ENCODE measurements at places on chromosomes 5 and 9.

DNA sequence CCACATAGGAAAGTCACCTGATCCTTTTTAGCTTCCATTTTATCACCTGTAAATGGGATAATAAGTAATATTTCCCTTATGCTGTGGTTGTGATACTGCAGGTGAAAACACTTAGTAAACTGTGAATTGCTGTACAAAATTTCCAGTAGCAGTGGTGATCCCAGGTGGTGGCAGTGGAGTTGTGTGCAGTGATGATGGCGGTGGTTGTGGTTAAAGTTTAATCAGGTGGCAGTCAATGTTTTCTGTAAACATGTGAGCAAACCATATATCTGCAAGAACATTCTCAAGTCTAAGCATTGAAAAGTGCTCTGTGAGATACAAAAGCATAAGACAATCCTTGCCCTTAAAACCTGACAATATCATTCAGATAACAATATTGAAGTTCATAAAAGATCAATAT, 480.2 kb downstream of the RASEF start:
- DNase-seq, result no peak

GRCh38 chr5:142412581-142412980, 87.8 kb upstream of the SPRY4 start:
- no peak for DNase-seq

- no peak for DNase-seq
Observed at GRCh38 chr5:139078345-139078744, 119.8 kb downstream of the SIL1 start.

- no peak for DNase-seq
Observed at GRCh38 chr9:134325096-134325812, 1.0 kb upstream of the RXRA start.

DNA sequence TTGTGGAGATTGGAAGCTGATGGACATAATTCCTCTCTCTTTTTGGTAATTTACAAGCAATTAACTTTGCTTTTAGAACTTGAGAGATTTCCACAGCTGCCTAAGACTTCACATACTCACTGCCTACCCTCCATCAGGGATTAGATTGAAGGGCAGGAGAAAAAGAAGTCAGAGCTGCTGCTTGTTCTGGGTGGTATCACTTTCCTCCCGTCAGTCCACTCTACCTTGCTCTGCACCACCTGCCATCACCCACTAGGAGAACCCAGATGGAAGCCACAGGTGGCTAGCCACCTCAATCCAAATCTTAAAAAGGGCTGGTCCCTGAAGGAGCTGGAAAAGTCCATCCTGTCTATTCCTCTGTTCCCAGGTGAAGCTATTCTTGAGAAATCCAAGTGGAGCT, 10.5 kb downstream of the IRF1 start:
- DNase-seq, result no peak

DNA sequence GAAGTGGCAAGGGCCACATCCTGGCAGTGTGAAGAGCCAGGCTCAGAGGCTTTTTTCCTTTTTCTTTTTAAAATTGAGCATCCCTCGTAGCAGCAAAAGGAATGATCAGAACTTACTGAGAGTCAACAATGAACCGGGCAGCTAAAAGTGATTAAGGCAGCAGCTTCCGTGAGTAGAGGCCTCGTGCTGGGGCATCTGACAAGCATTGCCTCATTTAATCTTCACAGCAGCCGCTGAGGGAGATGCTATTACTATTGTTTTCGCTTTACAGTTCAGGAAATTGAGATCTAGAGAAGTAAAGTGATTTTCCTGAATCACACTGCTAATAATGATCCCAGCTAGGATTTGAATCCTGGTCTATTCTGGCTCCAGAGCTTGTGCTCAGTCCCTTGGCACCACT, 30.7 kb upstream of the PTGS1 start:
- DNase-seq, result no peak

DNA sequence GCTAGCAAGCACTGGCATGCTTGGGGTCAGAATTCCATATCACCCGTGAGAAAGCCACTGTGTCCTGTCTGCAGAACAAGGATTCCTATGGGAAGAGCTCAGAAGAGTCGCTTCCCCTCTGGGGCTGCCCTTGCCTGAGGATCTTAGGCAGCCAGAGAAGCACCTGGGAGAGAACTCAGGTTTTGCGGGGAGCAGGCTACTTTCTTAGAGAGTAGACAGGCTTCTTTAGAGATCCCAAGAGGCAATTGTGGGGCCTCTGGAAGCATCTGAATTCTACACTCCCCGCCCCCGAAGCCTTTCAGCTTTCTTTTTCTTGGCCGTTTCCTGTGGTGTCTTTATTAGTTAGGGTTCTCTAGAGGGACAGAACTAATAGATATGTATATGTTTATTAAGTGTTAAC, 40.9 kb downstream of the PHF2 start:
- DNase-seq, result no peak

DNA sequence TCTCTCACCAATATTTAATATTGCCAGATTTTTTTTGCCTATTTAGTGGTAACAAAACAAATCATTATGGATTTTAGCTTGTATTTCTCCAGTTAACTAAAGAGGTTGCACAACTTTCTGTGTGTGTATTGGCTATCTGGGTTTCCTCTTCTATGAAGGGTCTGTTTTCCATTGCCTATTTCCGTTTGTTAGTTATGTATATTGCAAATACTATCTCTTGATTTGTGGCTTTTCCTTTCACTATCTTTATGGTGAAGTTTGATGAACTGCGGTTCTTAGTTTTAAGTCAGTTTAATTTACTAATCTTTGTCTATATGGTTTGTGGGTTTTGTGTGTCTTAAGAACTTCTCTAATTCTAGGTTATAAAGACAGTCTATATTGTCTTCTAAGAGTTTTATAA, 136.3 kb downstream of the CEP120 start:
- no peak for DNase-seq

GRCh38 chr9:134211811-134212485, 47.6 kb upstream of the RNU6ATAC start:
- no peak for DNase-seq

GRCh38 chr9:131468031-131468430, 34.7 kb upstream of the POMT1 start:
- DNase-seq, result no peak

- no peak for DNase-seq
Observed at GRCh38 chr9:109969011-109969410, 189.0 kb downstream of the PALM2AKAP2 start.

DNA sequence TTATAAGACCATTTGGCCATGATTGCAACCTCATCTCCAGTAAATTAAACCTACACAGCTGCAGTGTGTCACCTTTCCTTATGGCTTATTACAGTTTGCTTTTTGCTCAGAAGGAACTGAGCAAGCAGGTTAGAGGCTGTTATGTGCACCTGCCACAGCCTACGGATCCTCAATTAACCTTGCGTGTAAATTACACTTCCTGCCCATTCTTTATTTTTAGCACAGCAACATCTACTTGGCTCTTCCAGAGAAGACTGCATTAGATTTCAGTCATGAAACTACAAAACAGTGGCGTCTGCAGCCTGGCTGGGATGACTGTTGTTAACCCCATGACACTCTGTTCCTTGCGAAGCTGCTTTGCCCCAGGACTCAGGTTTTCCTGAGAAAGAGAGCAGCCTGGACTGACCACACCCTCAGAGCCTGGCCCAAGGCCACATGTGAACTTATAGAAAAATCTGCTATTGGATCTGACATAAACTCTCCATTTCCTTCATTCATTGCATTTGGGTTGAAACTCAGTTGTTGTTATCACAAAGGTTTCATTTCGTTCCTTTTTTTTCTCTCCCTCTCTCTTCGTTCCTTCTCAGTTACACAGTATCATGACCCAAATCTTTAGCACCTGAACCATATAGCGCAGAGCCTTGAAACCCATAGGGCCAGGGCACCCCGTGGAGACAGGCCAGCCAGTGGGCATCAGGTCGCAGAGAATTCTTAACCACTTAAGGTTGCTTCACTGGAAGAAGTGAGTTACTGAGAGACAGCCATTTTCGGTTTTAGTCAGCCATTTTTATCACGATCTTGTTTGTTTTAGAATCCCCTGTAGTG, 138.6 kb downstream of the PALM2AKAP2 start:
- DNase-seq, result no peak

DNA sequence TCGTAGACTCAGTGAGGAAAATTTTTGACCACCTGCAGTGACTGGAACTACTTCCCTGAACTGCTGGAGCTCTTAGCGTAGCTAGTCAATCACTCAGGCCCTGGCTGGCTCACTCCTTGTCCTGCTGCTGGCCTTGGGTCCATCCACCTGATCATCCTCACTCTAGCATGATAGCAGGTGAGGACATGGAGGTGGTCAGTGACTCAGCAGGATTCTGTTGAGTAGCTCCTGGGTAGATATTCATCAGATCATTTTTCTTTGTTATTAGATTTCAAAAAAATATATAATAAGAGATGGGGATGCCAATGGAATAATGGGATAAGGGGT, 25.0 kb upstream of the SEMA4D start:
- no peak for DNase-seq

DNA sequence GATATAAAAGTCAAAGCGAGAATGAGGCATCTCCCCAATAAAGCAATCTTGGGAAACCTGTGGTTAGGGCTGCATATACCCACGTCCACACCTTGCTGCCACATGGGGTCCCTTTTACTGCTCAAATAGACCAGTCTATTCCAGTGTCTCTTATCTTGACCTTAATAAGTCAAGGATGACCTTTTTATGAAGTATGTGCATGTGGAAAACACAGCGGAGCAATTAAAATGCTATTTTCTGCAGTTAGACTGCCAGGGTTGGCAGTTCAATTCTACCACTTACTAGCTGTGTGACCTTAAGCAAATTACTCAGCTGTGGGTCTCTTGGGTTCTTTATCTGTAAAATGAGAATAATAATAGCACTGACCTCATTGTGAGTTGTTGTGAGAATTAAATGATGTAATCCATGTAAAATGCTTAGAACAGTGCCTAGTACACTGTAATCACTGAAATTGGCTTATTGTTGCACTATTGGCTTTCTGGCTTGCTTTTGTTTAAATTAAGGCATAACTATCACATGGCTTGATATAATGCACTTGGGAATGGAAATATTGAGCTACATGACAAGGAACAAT, 67.8 kb upstream of the HSPB3 start:
- no peak for DNase-seq

DNA sequence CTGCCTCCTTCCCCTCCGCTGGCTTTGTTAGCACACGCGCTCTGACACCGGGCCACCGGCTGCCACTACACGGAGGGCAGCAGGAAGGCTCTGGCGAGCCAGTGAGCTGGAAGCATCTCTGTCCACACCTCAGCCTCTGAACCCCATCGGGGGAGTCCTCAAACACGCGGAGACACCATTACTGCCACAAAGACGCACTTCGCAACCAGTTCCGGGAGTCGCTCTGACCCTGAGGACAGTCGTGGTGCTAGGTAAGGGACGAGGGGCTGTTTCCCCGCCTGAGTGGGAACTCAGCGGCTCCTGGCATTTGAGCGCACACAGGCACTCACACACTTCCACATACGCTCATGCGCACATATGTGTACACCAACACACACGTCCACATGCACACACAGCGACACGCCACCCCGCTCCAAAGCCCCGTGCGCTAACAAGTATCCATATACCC, 160.0 kb downstream of the C9orf152 start:
- no peak for DNase-seq

DNA sequence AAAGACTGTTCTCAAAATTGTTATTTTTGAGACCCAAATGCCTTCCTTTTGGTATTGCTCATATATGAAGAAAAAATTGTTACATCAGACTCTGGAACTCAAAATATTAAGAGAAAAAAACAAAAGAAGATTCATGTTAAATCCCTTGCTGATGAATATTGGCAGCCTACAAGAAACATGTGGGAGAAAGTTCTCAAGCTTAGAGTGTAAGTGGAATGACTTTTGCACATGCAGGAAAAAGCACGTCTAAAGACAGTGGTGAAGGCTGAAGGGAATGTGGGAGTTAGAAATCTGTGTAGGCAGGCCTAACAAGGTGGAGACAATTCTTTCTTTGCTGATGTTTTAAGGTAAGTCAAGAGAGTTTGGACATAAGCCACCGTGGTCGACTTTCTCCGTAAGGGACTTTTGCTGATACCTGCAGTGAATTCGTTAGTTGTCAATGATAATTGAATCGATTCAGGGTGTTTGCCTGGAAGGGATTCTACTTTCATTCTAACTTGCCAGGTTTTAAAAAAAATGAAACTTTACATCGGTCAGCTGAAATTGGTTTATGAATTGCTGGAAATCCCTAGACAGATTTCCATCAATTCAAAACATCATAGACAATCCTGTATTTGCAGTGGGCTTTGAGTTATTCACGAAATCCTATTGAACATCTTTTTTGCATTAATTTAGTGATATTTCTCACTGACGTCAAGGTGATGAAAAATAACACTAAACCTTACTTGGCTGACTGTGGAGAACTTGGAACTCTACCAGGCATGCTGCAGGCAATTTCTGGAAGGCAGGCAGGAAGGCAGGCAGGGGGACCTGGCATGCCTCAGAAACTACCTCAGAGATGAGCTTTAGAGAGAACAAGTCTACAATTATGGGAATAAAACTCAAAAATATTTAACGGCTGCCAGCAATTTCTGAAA, 359.1 kb upstream of the ADAMTSL1 start:
- no peak for DNase-seq

GRCh38 chr9:70413464-70413798, 1.0 kb downstream of the KLF9 start:
- no peak for DNase-seq

DNA sequence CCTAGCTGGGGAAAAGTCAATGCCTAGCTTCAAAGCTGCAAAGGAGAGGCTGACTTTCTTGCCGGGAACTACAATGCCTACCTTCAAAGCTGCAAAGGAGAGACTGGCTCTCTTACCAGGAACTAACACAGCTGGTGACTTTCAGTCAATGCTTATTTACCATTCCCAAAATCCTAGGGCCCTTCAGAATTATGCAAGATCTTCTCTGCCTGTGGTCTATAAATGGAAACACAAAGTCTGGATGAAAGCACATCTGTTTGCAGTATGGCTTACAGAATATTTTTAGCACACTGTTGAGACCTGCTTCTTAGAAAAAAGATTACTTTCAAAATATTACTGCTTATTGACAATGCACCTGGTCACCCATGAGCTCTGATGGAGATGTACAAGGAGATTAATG, 259.4 kb downstream of the PLK2 start:
- no peak for DNase-seq

- no peak for DNase-seq
Observed at GRCh38 chr5:68116868-68117411, 98.6 kb upstream of the PIK3R1 start.

GRCh38 chr9:135340143-135340655, 139.4 kb upstream of the PPP1R26 start:
- DNase-seq, result no peak

DNA sequence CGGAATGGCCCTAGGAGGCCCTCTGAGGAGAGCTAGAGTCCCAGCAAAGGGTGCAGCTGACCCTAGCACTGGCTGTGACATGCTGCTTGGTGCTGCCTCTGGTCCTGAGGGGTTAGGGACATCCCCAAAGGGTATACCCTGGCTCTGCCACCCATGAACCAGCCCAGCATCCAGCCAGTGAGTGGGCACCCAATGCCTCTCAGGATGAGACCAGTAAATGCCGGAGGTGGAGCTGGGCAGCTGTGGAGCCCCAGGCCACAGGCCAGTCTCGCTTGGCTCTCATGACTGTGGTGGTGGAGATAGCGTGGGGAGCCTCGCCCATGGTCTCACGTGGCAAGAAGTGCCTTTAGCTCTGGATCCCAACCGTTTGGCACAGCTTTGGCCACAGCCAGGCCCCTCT, 3.7 kb upstream of the CEL start:
- DNase-seq, result no peak

- no peak for DNase-seq
Observed at GRCh38 chr9:73170185-73170957, 18.7 kb downstream of the ANXA1 start.

- DNase-seq, result no peak
Observed at GRCh38 chr9:5264219-5264595, 33.0 kb downstream of the INSL4 start.

- no peak for DNase-seq
Observed at GRCh38 chr9:15304632-15305031, 2.4 kb downstream of the TTC39B start.

GRCh38 chr9:107275530-107275929, 7.5 kb upstream of the RAD23B start:
- DNase-seq, result no peak
